ENCODE measurements at places on chromosomes 1 and 21.

GRCh38 chr1:43019226-43019625 lies 60.6 kb upstream of the SLC2A1 start:
- DNase-seq = no peak

- no peak for DNase-seq
These were observed 86.8 kb downstream of the SPATA17 start for GRCh38 chr1:217717959-217718358.

DNA sequence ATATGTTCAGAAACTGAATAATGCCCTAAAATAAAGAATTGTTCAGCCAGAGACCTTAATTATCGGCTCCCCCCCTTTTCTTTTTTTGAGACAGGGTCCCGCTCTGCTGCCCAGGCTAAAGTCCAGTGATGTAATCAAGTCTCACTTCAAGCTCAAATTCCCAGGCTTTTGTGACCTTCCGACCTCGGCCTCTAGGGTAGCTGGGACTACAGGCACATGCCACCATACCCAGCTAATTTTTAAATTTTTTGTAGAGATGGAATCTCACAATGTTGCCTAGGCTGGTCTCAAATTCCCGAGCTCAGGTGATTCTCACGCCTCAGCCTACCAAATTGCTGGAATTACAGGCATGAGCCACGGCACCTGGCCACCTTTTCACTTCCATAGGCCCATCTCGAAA lies 26.5 kb downstream of the TMCO1 start:
- no peak for DNase-seq

GRCh38 chr1:42422737-42423136 lies 33.1 kb downstream of the ZMYND12 start:
- no peak for DNase-seq

DNA sequence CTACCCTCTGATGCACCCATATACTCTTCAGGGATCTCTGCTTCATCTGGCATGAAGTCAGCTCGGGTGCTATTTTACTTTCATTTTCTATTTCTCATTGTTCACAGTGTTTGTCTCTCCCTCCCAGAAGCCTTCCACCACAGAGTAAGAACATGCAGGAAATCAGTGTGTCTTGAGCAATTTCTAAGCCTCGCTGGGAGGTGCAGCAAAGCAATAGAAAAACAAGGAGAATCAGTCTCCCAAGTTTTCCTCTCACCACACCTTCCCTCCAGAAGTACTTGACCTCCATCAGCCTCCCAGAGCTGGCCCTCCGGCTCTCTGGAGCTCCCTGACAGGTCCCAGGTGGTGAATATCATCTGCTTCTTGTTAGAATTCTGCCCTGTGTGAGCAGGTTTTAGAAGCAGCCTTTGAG lies 594.7 kb upstream of the CAMK1G start:
- DNase-seq = no peak

- no peak for DNase-seq
These were observed 10.9 kb upstream of the PROX1 start for GRCh38 chr1:213976665-213977485.

GRCh38 chr1:158186180-158186579 lies 5.5 kb downstream of the CD1D start:
- no peak for DNase-seq

GRCh38 chr1:17239420-17239819 lies 9.5 kb upstream of the PADI3 start:
- DNase-seq = no peak

- DNase-seq = no peak
These were observed 57.3 kb upstream of the DIRAS3 start for GRCh38 chr1:68107771-68108170.

- no peak for DNase-seq
These were observed 325.6 kb downstream of the NEGR1 start for GRCh38 chr1:71956613-71957285.

DNA sequence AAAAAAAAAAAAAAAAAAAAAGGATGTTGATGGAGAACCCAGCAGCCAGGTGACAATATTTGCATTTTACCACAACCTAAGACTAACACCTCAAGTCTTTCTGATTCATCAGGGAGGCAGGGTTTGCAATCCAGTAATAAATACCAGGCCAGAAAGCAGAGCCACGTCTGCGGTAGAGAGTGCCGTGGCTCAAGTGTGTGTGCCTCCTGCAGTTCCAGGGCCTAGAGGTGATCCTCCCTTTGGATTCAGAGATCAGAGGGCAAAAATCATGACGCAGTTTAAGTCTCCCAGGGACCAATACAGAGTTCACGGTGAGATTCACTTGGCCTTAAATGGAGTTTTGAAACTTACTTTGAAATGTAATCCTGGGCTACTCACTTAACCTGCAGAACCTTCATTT lies 34.9 kb downstream of the TMCO4 start:
- no peak for DNase-seq

GRCh38 chr1:64946916-64947315 lies 19.4 kb downstream of the JAK1 start:
- DNase-seq = no peak

DNA sequence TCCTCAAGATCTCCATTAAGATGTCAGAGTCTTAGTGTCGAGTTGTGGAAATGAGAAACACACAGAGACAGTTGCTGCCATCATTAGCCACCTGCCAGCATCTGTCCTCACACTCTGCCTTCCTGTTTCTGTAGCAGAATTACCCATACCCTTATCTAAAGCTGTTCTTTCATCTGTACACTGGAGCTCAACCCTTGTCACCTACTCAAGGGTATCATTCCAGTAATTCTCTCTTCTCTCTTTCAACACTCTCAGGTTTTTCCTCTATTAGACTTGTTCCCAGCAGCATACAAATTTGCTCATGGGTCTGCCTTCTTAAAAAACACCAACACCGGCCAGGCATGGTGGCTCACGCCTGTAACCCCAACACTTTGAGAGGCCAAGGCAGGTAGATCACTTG lies 27.4 kb upstream of the RNF2 start:
- DNase-seq = no peak

GRCh38 chr1:103341377-103341880 lies 184.1 kb upstream of the RNPC3 start:
- no peak for DNase-seq

DNA sequence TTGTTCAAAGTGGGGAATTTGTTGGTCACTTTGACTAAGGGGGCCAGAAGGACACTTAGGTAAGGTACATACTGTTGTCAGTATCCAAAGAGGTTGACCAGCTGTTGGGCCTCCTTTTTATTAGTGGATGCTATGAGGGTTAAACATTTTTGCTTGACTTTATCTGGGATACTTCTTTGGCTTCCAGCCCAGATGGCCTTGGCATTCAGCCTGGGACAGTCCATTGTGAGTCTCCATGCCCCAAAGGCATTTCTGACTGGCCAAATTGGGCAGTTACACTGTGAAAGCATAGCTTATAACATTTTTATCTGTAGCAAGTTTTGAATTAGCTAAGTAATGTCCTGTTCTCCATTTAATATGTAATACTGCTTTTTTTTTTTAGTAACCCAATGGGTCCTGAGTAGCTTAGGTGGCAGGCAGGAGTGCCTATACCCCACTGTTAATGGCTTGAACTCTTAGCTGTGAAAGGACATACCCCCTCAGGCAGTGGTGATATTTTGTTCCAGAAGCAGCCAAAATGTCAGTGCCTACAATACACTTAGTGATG lies 35.4 kb upstream of the CD1D start:
- DNase-seq = no peak

- no peak for DNase-seq
These were observed 3.1 kb upstream of the SRP9 start for GRCh38 chr1:225774281-225775147.

DNA sequence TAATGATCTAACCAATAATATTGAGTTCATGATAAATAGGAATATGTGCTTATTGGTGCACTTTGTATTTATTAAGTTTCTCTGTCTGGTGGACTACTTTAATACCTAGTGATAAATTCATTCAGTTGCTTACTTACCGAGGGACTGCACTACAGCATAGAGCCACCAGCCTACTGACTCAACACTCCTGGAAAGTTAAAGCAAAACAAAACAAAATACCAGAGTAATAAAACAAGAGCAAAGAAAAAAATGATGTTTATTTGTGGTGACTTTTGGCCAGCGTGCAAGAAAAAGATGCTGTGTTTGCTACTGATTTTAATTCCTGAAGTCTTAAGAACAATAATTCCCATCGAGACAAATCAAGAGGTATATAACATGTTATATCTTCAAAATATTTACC lies 586.3 kb downstream of the PLA2G4A start:
- no peak for DNase-seq

- DNase-seq = no peak
These were observed 9.4 kb downstream of the CR1L start for GRCh38 chr1:207654320-207654719.

- no peak for DNase-seq
These were observed 61.4 kb downstream of the TMEM200B start for GRCh38 chr1:29062157-29062942.

- no peak for DNase-seq
These were observed 6.3 kb downstream of the ZMPSTE24 start for GRCh38 chr1:40264354-40264781.

DNA sequence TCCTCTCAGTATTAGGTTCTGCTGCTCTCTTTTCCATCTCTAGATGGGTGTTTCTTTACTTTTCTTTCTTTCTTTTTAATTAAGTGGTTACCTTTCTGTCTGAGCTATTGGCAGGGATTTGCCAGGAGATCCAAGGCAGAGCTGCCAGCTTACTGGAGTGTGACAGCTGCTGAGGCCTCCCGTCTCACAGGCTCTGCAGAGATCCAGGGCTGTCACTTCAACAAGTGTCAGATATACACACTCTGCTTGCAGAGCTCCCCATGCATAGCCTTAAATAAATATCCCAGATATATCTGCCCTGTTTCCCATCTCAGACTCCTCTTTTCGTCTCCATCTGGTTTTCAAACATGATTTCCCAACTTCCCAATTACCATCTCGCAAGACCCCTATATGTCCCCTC lies 124.3 kb downstream of the NOS1AP start:
- no peak for DNase-seq

DNA sequence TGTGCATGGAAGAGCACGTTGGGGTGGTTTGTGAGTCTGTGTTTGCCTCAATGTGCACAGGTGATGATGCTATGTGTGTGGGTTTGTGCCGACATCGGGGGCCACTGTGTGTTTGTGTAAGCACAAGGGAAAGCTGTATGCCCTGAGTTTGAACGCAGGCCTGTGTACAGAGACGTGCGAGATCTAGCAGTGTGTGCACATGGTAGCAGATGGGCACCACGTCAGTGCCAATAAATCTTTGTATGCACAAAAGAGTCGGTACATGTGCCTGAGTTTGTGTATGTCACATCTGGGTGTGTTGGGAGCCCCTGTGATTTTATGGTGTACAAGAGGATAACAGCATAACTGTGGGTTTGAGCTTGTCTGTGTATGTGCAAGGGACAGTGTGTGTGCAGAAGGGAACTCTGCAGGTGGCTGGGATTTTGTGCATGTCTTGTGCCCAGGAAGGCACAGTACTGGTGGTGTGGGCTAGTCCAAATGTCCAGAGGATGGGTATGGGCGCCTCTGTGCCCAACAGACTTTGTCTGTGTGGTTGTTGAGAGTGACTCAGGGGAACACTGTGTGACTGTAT lies 32.0 kb upstream of the WASF2 start:
- no peak for DNase-seq

DNA sequence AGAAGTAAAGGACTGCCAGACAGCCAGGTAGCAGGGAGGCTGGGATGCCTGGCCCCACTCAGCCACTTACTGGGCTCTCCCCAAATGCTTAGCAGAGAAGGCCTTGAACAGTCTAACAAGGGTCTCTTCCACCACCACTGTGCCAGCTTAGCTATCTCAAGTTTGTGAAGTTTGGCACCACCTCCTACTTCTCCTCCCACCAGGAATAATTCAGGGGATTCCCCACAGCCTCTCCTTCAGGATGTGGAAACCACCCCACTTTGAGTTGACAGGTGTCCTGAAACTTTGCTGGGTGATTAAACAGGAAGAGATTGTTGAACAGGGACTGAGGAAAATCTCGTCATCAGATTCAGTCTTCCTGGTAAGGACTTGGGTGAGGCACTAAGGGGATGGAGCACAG lies 59.4 kb upstream of the ATP1B1 start:
- no peak for DNase-seq

GRCh38 chr1:192251735-192252134 lies 65.1 kb upstream of the RGS21 start:
- DNase-seq = no peak

- DNase-seq = no peak
These were observed 136.6 kb downstream of the SYF2 start for GRCh38 chr1:25095635-25096200.

GRCh38 chr1:208101661-208102431 lies 142.3 kb downstream of the PLXNA2 start:
- DNase-seq = no peak

DNA sequence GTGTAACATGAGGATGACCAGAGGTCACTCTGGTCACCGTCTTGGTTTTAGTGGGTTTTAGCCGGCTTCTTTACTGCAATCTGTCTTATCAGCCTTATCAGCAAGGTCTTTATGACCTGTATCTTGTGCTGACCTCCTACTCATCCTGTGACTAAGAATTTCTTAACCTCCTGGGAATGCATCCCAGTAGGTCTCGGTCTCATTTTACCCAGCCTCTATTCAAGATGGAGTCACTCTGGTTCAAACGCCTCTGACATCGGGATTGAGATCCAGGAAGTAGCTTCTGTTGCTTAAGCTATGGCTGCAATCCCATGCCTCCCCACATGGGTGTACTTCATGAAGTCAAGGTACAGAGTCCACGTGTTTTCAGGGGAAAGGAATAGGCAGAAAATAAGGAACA lies 19.9 kb downstream of the FMN2 start:
- no peak for DNase-seq

DNA sequence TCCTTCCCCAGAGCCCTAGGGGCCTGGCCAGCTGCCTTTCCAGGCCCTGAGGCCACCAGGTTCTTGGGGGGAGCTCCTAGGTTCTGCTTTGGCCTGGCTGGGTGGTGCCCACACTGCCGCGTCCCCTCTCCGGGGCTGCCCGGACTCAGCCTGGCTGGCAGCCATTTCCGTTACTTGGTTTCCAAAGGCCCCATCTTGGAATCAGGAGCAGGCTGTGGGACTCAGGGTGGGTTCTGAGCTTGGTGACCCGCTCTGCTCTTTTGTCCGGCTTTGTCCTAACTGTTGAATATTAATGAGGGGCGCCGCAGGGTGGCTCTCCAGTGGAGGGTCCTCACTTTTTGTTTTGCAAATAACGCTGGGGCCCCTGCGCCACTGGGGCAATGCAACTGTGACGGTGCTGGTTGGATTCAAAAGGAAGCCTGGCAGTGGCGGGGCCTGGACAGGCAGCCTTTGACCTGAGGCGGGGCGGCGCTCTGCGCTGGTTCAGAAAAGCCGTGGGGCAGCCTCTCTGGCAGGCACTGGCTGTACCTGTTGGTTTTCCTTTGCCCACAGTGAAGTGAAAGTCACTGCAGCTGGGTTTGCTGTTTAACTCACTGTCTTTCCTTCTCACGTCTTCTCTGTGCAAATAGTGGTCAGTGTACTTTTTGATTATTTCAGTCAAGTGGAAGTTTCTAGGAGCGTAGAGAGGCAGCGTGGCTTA lies 20.2 kb downstream of the SKI start:
- no peak for DNase-seq

DNA sequence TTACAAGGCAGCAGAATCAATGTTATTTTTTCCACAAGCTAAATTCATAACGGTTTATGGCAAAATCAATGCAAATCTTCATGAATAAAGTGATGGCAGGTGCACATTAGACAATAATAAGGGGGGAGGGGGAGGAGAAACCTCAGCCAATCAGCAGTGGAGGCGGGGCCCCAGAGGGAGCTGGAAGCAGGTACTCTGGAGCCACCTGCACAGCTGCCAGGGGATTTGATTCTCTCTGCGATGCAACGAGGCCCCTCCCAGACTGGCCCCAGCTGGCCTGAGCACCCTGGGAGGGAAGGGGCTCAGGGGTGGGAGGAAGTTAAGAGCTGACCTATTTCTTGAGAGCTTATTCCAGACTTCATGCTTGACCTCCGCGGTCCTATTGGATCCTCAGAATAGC lies 127.8 kb upstream of the IGSF21 start:
- DNase-seq = no peak

- DNase-seq = no peak
These were observed 843.2 kb downstream of the AMY1C start for GRCh38 chr1:104592926-104593325.

Measured in activated CD4-positive, alpha-beta T cell treated with anti-CD3 and anti-CD28 coated beads, Interleukin-2, amount 50 U/mL, for 24 hours (primary cell).